Activated naive CD4-positive, alpha-beta T cell treated with Interleukin-2 at 50 U/mL for 16 hours (primary cell): ENCODE measurements at places on chromosomes 5 and 9.

DNA sequence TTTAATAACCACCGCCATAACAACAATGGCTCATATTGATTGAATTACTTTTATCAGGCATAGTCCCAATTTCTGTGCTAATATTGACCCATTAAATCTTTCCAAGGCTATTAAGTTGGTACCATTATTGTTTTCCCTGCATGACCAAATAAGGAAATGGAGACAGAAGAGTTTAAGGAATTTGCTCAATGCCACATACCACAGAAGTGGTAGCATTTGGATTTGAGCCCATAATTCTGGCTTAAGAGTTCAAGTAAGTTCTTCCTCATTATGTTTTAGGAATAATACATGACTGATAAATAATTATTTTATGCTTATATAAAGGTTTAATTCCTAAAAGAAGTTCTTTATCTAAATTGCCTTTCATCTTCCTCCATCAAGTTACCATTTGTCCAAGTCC is 43.4 kb upstream of the HAPLN1 start:
- DNase-seq: no peak

- peak; percentile 74 for DNase-seq
These were observed 1.1 kb downstream of the FUT7 start for GRCh38 chr9:137030538-137031527.

GRCh38 chr9:77679661-77680368 is 31.7 kb upstream of the GNA14 start:
- no peak for DNase-seq

- peak; percentile 31 for DNase-seq
These were observed 79.6 kb upstream of the RNU6ATAC start for GRCh38 chr9:134243778-134244467.

- DNase-seq: no peak
These were observed 116.1 kb downstream of the ARL15 start for GRCh38 chr5:54194318-54194717.

DNA sequence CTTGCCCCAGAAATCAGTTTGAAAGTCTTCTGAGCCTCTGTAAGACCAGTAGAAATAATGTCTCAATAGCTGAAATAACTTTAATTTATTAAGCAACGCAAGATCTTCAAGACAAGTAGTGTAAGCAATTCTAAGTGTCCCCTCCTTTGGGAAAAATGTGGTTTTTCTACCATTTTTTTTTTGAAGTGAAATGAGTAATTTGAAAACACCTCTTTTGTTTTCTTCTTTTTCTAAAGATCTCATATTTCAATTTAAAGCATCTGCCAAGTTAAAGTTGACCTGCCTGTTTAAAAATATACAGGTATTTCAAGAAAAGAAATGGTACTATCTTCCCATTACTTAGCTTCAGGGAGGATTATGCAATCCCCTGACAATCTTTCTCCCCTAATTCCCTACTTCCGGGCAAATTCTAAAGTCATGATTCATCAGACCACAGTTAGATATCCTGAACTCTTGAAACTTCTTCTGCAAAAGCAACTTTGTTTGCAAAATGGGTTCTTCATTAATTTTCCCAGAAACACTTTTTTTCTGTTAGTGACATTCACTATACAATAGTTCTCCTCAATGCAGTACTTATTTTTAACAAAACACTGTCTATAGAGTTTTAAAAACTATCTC is 7.8 kb upstream of the ANXA1 start:
- DNase-seq: no peak

DNA sequence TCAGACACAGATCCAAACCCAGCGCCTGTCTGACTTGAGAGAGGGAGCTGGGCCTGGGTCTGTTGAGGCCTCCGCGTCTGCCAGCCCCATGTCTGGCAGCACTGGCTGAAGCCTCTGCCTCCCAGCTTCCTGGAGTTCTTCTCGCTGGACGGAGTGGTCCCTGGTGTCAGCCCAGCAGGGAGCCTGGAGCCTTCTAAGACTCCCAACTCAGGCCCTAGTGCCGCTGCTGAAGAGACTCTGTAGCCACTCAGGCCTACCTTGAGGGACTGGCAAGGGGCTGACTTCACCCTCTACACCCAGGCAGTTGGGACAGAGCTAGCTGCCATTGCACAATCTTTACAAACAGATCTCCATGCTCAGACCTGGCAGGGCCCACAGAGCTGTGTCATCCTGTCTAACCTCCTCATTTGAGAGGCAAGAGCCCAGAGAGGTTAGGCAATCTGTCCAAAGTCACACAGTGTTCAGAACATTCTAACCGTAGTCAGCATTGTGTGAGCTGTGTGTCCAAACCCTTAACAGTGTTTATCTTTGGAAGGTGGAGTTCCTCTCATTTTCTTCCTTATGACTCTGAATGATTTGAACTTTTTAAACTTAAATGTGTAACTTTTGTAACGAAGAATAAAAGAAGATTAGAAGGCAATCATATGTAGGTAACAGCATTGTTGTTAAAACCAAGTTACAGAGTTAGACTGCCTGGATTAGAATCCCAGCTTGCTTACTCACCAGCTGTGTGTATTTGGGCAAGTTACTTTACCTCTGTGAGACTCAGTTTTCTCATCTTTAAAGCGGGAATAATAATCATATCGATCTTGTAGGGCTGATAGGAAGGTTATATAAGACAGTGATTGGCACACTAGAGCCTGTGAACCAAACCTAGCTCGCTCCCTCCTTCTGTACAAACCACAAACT is 4.6 kb upstream of the DUSP1 start:
- DNase-seq: no peak

GRCh38 chr5:6542421-6543345 is 90.2 kb downstream of the NSUN2 start:
- no peak for DNase-seq

GRCh38 chr5:1338506-1339070 is 6.3 kb downstream of the CLPTM1L start:
- no peak for DNase-seq

GRCh38 chr5:37881359-37881758 is 41.5 kb upstream of the GDNF start:
- DNase-seq: no peak

- no peak for DNase-seq
These were observed 388.3 kb upstream of the CHD1 start for GRCh38 chr5:99317136-99317535.

DNA sequence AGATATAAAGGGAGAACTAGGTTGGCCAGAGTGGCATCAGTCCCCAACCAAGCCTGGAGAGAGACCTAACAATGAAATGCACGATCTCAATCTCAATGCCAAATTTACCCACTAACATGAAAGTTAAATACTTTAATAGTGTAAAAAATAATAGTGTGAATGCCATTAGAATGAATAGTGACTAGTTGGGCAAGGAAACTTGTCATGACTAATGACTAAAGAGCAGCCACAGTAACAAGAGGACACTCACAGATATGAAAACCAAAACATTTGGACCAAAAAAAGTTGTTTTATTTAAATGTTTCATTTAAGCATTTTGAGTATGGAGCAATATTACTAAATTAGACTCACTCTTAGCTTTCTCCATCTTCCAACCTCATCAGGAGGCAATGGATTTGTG is 1853.8 kb downstream of the EFNA5 start:
- no peak for DNase-seq

GRCh38 chr5:132961887-132962286 is 1.5 kb downstream of the AFF4 start:
- DNase-seq: no peak

DNA sequence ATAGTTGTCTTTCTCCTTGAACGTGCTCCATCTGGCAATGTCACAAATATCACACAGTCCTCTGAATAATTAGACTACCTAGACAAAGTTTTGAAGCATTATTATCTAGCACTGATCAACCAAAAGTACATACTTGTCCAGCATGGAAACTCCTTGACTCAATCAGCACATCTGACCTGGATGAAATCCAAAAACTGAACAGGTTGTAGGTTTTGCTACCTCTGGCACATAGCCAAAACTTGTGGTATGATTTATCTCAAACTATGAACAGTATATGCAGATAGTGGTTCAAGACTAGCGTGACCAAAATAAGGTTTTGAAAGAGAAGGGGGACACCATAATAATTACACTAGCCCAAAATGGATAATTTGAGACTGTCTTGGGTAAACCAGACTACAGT is 158.1 kb downstream of the ARRDC3 start:
- DNase-seq: no peak

- no peak for DNase-seq
These were observed 172.2 kb downstream of the ERCC6L2 start for GRCh38 chr9:96047741-96048103.

DNA sequence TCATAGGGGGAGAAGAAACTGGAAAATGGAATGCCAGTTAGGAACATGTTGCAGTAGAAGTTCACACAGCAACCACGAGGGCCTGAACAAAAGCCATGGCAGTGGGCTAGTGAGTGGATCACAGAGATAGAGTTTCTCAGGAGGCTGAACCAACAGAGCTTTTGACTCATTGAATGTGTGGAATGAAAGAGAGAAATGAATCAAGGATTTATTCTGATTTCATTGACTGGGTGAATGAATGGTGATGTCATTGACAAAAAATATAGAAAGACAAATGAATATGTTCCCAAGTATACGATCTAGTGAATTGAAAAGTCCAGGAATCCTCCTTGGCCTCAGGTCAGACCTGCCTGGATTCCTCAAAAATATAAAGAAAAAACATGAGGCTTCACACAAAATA is 99.2 kb downstream of the ZNF462 start:
- no peak for DNase-seq

DNA sequence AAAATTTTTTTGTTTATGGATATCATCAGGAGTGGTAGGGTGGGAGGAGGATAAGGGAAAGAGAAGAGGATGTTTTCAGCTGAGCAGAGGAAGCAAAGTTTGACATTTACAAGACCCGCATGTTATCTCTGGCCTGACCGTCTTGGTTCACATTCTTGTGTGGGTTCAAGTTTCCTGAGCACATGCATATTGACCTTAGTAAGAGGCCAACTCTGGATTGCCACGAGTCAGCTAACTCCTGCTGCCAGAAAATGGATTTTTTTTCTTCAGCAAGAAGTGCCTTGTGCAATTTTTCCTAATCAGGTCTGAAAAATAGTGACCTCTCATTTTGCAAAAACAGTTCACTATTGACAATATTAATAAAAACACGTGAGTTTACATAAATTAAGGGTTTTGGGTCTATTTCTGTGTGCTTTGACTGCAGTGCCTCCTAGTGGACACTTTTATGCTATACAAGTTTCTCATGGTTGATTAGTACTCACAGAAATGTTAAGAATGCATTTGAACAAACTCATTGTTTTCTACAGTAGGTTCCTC is 27.1 kb upstream of the BASP1 start:
- no peak for DNase-seq

DNA sequence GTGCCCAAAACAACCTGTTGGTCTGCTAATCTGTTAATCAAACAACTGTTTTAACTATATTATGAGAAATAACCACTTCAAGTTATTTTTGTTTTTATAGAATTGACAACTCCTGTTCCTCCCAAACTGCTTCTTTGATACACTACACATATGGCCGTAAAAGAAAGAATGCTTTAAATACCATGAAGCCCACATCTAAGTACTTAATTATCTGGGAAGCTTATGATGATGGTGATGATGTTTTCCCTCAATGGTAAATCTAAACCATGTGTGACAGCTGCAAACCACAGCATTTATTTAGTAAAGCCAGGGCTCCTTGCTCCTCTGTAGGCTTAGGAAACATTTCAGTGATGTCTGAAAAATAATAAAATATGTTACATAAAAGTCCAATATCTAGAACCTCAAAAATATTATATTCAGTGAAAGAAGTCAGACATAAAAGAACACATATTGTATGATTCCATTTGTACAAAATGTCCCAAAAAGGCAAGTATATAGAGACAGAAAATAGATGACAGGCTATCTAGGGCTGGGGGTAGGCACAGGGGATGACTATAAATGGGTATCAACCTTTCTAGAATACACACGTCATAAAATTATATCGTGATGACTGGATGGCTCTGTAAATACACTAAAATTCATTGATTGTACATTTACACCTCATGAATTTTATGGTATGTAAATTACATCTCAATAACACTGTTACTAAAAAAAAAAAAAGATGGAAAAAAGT is 154.1 kb downstream of the EFNA5 start:
- no peak for DNase-seq

DNA sequence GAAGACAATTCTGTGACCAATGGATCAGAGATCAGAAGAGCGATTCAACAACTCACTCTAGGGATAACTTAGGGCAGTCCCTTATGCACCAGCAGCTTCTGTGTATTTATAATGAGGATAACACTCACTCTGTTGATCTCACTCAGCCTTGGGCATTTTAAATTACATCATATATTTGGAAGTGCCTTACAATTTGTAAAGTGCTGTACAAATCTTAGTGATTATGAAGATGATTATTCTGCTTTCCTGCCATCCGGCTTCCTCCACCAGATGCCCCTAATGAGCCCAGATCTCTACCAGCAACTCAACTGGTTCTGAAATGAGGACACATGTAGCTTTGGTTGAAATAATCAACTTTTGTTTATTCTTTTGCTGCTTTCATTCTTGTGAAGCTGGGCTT is 105.3 kb downstream of the PCSK1 start:
- no peak for DNase-seq

- no peak for DNase-seq
These were observed 663.8 kb upstream of the CDH9 start for GRCh38 chr5:27701931-27702903.

DNA sequence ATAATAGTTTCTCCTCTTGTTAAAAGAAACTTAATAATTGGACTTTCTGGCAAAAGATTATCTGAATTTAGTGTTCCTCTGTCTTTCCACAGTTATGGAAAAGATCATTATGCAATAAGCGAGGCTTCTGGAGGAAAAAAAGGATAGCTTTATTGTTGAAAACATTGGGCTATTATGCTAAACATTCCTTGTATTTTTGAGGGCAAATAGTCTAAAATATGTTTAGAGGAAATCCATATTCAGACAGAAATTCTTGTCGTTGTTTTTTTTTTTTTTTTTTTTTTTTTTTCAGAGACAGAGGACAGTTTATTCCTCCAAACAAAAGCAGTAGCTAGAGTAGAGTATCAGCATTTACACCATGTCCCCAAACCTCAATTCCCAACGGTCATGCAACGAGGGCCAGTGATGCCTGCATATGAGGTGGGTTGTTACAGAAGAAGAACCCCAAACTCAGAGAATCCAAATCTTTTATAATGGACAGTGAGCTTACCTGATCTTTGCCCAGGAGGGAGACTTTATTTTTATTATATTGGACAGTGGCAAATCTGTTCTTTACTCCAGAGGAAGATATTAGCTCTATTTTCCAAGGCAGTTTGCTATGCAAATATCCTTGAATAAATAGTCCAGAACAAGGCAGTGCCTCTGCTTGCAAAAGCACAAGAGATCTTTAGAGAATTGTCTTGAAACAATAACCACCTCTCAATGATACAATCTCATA is 48.4 kb upstream of the CDK5RAP2 start:
- DNase-seq: no peak

GRCh38 chr9:69121155-69122081 is 52.7 kb upstream of the TJP2 start:
- peak; percentile 17 for DNase-seq
